ENCODE measurements at places on chromosomes 7 and 10. TPM values are rescaled to one million over a fixed set of nuclear protein-coding genes. Genes with fewer than 3 reads are reported as not detected.

The NUTM2B gene
- polyA plus RNA-seq: 3.3 TPM

The SPAM1 gene
- polyA plus RNA-seq: not detected

The ARHGAP21 gene
- polyA plus RNA-seq: 47.2 TPM

The MMP21 gene
- 0.22 TPM for polyA plus RNA-seq

The TAS2R41 gene
- not detected for polyA plus RNA-seq

The WNT16 gene
- polyA plus RNA-seq: not detected

The CCAR1 gene
- 24.1 TPM for polyA plus RNA-seq

The SAP25 gene
- polyA plus RNA-seq: 2.3 TPM

The PHF14 gene
- polyA plus RNA-seq: 21.4 TPM

The VSTM4 gene
- 5.0 TPM for polyA plus RNA-seq

The ITGB8 gene
- 0.46 TPM for polyA plus RNA-seq

The ADCYAP1R1 gene
- 0.59 TPM for polyA plus RNA-seq

The NEBL gene
- 680 TPM for polyA plus RNA-seq

The HOXA2 gene
- polyA plus RNA-seq: 0.10 TPM

The CDNF gene
- 2.6 TPM for polyA plus RNA-seq

The ADAMTS14 gene
- 0.13 TPM for polyA plus RNA-seq

The ASB10 gene
- 63.4 TPM for polyA plus RNA-seq

The PHKG1 gene
- 2.3 TPM for polyA plus RNA-seq

The PDGFA gene
- 18.3 TPM for polyA plus RNA-seq

The ZNF487 gene
- polyA plus RNA-seq: 4.3 TPM

The CTAGE15 gene
- polyA plus RNA-seq: 0.01 TPM

The GJD4 gene
- not detected for polyA plus RNA-seq

The BCCIP gene
- polyA plus RNA-seq: 56.1 TPM

The NAT16 gene
- not detected for polyA plus RNA-seq

The TMEM236 gene
- polyA plus RNA-seq: 0.37 TPM

The PNLIPRP2 gene
- polyA plus RNA-seq: not detected

The FXYD4 gene
- polyA plus RNA-seq: not detected

The GRID2IP gene
- 0.15 TPM for polyA plus RNA-seq

The TDRD1 gene
- polyA plus RNA-seq: 0.22 TPM

The SNCG gene
- polyA plus RNA-seq: 68.0 TPM

The CALCR gene
- polyA plus RNA-seq: not detected

The PLA2G12B gene
- polyA plus RNA-seq: 0.06 TPM

The ABCA13 gene
- 0.01 TPM for polyA plus RNA-seq

The CLEC5A gene
- 0.37 TPM for polyA plus RNA-seq

All from heart right ventricle (tissue), 16 donors.